ENCODE measurements at places on chromosomes 5 and 9. TPM values are rescaled to one million over a fixed set of nuclear protein-coding genes. Genes with fewer than 3 reads are reported as not detected.

Gene FSD1L
- polyA plus RNA-seq: 7.6 TPM

Gene CCDC180
- polyA plus RNA-seq: 20.6 TPM

Gene BRINP1
- 0.11 TPM for polyA plus RNA-seq

Gene LRSAM1
- 17.6 TPM for polyA plus RNA-seq

Gene CA9
- 1.8 TPM for polyA plus RNA-seq

Gene PCDHA13
- 0.15 TPM for polyA plus RNA-seq

Gene C5orf47
- 0.27 TPM for polyA plus RNA-seq

Gene OR1J2
- not detected for polyA plus RNA-seq

Gene ANKDD1B
- polyA plus RNA-seq: 4.9 TPM

Gene AFAP1L1
- polyA plus RNA-seq: 46.6 TPM

Data from left lung (tissue), 14 donors.